ENCODE measurements at places on chromosomes 5 and 9. TPM values are rescaled to one million over a fixed set of nuclear protein-coding genes. Genes with fewer than 3 reads are reported as not detected.
A peak's percentile ranks its signal among the peaks of the same experiment; 100 is the strongest.

DNA sequence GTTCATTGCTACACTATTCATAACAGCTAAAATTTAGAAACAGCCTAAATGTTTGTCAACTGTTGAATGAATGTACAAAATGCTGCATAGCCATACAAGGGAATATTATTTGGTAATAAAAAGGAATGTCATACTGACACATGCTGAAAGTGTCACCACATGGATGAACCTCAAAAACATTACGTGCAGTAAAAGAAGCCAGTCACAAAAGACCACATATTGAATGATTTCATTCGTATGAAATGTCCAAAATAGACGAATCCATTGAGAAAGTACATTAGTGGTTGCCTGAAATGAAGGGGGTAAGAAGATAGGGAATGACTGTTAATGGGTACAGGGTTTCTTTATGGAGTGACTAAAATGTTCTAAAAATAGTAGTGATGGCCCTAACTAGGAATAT is 11.6 kb upstream of the ECM2 start:
- H3K27me3 ChIP-seq = no peaks in the 10 kb centered on the region
- H3K4me3 ChIP-seq = no peak overlapping the region
- H3K36me3 ChIP-seq = no peaks in the 10 kb centered on the region
- H3K27ac ChIP-seq = no peak overlapping the region

- H3K27ac ChIP-seq = no peak overlapping the region
- H3K4me1 ChIP-seq = peaks cover 3% of the 10 kb centered on the region
These were observed 173.3 kb upstream of the GAS1 start for GRCh38 chr9:87120610-87121009.

DNA sequence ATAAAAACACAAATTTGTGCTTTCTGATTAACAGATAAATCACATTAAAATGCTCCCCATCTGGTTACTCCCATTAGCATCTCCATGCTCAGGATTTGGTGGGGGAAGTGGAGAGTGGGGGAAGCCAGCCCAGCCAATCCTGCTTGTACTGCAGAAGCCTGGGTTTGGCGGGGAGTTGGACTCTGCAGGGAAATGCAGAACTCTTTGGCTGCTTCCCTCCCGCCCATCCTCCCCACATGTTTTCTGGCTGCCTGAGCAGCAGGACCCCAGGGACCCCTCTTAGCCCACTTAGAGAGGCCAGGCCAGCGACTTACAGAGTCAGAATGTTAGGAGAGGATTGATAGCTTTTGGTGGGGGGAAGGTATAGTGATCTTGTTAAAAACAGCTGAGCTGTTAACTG is 59.5 kb upstream of the FOXI1 start:
- H3K36me3 ChIP-seq = no peaks in the 10 kb centered on the region
- no peak overlapping the region for H3K27ac ChIP-seq
- no peak for DNase-seq
- H3K27me3 ChIP-seq = no peaks in the 10 kb centered on the region
- H3K4me1 ChIP-seq = no peaks in the 10 kb centered on the region

DNA sequence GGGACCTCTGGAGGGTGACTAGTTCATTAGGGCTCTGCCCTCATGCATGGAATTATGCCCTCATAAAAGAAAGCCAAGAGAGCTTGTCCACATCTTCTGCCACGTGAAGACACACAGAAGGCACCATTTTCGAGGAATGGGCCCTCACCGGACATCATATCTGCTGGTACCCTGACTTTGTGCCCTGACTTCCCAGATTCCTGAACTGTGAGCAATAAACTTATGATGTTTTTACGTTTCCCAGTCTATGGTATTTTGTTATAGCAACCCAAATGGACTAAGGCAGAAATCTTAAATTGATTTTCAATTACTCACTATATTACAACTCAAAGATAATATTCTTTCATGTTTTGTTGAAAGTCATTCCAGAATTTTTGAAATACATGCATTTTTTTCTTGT is 163.8 kb upstream of the PAPPA start:
- no peaks in the 10 kb centered on the region for H3K27me3 ChIP-seq
- no peaks in the 10 kb centered on the region for H3K4me1 ChIP-seq
- H3K4me3 ChIP-seq = no peak overlapping the region
- H3K36me3 ChIP-seq = no peaks in the 10 kb centered on the region
- H3K27ac ChIP-seq = no peak overlapping the region

DNA sequence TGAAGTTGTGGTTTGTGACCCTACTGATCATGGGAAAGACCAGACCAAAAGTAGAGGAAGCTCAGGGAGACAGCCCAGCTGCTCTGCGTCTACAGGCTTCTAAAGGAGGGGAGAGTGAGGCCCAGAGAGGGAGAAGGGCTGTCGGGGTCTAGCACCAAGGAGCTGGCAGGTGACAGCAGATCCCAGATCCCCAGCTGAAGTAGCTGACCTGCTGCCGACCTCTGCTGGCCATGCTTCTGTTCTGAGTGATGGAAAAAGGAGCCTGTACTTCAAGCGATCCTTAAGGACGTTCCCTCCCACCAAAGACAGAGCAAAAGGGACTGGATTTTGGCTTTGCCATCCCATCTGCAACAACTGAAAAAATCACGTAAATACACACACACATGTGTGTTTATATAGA is 22.7 kb upstream of the QSOX2 start:
- H3K36me3 ChIP-seq = no peaks in the 10 kb centered on the region
- H3K27me3 ChIP-seq = no peaks in the 10 kb centered on the region
- no peak overlapping the region for H3K4me3 ChIP-seq
- H3K4me1 ChIP-seq = peaks cover 17% of the 10 kb centered on the region
- peak; percentile 83 for DNase-seq

The STK32A gene
- total RNA-seq = 1.7 TPM

The TSSK1B gene
- 0.14 TPM for total RNA-seq

The CTSV gene
- total RNA-seq = 29.0 TPM
